ENCODE measurements at places on chromosomes 16 and 17.

- DNase-seq = no peak
These were observed 35.6 kb downstream of the CLEC3A start for GRCh38 chr16:78057803-78058564.

- no peak for DNase-seq
These were observed 29.9 kb upstream of the OR1G1 start for GRCh38 chr17:3157218-3157617.

- no peak for DNase-seq
These were observed 29.9 kb downstream of the SMURF2 start for GRCh38 chr17:64632194-64632593.

- DNase-seq = no peak
These were observed 32.8 kb downstream of the HIC1 start for GRCh38 chr17:2087597-2088211.

DNA sequence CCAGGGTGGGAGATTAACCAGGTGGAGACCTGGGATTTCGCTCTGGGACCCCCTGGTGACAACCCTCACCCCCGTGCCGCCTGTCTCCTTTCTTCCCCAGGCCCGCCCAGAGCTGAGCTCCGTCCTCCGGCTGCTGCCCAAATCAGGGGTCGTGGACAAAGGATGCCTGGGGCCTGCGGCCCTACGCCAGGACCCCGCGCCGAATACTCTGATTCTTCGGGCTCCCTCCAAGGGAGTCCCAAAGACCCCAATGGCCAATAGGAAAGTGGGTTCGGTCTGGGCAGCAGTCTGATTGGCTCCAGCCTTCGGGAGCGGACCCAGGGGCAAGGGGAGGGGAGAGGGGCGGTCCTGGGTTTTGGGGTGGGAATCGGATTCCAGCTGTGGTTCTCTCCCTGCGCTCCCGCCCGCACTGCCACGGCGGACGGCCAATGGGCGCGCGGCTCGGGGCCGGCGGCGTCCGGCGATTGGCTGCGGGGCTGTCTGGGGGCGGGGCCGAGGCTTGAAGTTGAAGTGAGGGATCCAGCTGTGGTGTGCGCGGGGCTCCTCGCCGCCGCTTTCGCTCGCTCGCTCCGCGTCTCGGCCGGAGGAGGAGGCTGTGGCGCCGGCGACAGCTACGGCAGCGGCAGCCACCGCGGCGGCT lies at the start of gene CACNA1G:
Gene CACNA1G, plus strand, starts transcription at position 531 of the 640 bp plus-strand sequence. CDS start 745 bp downstream, outside the sequence.
- DNase-seq = peak; percentile 99

DNA sequence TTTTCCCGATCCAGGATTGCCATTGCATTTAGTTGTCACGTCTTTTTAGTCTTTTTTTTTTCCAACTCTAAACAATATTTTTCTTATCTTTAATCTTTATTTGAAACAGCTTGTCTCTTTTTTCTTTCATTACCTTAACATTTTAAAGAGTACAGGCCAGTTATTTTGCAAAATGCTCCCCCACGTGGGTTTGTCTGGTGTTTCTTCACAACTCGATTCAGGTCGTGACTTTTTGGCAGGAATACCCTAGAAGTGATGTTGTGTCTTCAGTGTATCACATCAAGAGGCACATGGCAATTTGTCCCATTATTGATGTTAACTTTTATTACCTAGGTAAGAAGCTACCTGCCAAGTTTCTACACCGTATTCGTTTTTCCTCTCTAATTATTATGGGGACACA lies 17.9 kb downstream of the CMC2 start:
- no peak for DNase-seq

DNA sequence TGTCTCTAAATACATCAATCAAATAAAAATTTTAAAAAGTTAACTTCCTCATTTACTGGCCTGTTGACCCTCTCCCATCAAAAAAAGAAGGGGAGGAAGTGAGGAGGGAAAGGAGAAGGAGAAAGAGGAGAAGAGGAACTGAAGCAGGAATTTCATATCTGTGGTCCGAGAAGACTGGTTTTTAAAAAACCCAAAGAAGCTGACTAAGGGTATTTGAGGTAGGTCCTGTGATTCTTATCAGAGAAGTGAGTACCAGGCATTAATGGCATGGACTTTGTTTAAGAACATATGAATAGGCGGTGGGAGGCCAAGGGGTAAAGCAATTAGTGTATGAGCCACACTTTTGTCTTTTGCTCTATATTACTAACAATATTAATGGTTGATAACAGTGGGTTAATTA lies 2.0 kb downstream of the SLC46A1 start:
- DNase-seq = no peak

Data from hepatic stellate cell (primary cell).